ENCODE measurements at places on chromosomes 7 and 10.

DNA sequence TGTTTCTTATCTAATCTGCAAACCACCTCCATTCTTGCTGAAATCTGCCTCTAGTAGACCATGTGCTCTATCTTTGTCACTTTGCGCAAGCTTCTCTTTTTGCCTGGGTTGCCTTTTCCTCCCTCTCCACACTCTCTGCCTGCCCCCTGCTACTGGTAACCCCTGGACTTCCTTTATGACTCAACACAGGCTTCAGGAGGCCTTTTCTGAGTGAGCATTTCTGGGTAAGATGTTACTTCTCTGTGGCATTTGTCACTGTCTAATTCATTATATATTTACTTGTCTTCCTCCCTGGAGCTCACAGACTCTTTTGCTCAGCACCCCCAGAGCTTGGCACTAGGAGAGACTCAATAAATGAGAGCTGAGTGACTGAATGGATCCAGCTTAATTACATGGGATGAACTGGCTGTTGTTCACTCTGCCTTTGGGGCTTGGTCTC lies 8.4 kb downstream of the GOLGA7B start:
- DNase-seq: no peak

DNA sequence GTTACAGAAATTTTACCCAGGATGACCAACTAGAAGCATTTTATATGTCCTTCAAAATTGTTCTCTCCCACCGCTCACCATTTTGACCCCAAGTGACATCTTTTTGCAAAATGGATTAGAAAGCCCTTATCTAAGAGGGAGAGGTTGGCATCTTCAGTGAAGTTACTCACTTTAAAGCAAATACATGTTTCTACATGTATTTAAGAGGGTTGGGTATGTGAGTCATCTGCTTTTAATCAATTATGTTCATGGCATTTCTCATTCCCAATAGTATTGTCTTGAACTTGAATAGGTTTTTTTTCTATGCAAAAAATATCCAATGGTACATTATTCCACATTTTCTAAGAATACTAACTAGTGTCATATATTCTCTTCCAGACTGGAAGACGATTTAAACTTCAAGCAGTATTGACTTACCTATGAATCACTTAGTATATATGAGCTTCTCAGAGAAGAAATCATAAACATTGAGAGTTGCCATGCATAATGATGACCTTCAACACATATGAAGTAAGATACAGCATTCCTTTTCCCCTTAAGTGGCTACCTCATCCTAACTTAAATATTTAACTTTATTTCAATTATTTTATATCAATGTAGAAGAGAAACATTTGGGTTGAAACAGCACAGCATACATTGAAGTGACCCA lies 132.8 kb downstream of the POLR1F start:
- DNase-seq: no peak

GRCh38 chr10:70820976-70821750 lies 5.4 kb downstream of the SGPL1 start:
- DNase-seq: no peak

DNA sequence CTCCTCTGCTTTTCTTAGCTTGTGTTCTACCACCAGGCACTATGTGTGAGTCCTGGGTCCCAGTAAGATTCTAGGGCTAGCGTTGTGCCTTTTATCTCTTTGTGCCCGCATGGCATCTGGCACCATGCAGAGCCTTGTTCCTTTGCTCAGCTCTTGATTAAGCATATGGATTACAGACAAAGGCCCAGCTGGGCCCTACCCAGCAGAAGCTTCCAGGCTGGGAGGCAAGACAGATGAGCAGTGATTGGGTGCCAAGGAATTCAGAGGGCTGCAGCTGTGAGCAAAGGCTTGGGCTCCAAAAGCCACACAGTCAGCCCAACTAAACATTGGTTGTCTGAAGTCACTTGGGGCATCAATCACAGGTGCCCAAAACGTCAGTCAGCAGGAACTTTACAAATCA lies 2.0 kb downstream of the ACSM6 start:
- no peak for DNase-seq

- no peak for DNase-seq
Observed at GRCh38 chr7:112908086-112908485, 117.9 kb upstream of the TMEM168 start.

DNA sequence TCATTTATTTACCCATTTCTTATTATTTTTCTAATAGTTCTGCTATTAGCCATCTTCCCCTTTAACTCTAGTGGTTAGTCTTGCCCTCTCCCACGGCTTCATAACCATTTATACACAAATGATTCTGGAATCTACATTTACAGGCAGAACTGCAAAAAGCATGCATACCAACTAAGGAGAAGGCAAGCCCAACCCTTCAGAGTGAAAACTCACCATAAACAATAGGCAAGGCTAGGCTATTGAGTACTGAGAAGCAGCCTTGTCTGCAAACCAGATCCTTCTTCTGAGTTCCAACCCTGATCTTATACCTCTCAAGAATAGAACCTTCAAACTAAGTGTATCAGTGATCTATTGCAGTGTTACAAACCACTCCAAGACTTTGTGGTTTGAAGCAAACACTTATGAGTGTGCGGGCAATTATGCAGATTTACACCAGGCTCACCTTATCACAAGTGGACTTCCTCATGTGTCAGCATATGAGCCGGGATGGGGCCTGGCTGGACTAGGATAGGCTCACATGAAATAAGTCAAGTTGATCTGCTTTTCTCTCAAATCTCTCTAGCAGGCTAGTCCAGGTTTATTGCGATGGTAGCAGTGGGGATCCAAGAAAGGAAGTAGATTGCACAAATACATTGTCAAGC lies 896.9 kb upstream of the PHF14 start:
- DNase-seq: no peak

- no peak for DNase-seq
Observed at GRCh38 chr7:30197438-30197837, 62.7 kb downstream of the MTURN start.

GRCh38 chr10:127798111-127798510 lies 61.1 kb downstream of the FOXI2 start:
- no peak for DNase-seq

DNA sequence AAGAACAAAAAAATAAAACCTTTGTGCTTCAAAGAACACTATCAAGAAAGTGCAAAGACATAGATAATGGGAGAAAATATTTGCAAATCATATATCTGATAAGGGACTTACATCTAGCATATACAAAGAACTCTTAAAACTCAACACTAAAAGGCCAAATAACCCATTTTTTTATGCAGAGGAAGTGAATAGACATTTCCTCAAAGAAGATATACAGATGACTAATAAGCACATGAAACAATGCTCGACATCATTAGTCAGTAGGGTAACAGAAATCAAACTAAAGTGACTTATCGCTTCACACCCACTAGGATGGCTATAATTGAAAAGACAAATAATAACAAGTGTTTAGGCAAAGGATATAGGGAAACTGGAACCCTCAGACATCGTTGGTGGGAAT lies 78.0 kb downstream of the MALSU1 start:
- DNase-seq: no peak

GRCh38 chr10:121188005-121188404 lies 336.8 kb downstream of the WDR11 start:
- no peak for DNase-seq

DNA sequence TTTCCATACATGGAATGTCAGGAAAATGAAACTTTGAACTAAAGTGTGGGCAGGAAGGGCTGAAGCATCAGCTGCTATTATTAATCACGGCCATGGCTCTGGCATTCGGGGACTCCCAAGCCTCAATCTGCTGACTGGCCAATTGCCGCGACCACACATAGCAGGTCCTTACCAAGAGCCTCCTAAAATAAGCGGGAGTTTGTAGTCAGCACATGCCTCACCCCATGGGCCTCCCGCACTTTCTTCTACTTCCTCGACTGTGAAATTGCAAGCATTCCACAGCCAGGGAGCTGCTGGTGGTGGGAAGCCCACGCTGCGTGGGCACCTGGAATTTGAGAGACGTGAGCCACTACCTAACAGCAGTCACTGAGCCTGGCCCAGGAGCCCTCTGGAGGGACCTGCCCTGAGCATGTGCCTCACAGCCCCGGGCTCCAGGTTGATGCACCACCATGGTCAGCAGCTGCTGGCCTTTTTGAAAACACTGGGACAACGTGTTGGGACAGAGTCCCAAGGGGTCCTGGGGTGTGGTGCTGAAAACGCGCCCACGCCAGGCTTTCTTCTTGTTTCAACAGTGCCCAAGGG lies 211.4 kb downstream of the TNS3 start:
- no peak for DNase-seq

DNA sequence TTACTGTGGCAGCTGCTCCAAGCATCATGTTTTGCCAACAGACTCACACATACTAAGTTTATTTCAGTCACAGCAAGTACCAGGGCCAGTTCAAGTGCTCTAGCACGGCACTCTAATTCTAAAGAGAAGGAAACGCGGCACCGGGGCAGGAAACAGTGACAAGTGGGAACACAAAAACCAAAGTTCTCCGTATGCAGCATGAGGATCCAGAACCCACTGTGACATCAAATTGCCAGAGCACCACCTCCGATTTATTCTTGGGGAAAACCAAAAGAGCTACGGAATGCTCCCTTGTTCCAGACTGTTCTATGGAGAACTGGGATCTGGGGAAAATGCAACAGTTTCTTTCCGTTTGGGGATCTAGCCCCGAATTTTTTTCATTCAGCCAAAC lies 448 bp upstream of the PTER start:
- no peak for DNase-seq

DNA sequence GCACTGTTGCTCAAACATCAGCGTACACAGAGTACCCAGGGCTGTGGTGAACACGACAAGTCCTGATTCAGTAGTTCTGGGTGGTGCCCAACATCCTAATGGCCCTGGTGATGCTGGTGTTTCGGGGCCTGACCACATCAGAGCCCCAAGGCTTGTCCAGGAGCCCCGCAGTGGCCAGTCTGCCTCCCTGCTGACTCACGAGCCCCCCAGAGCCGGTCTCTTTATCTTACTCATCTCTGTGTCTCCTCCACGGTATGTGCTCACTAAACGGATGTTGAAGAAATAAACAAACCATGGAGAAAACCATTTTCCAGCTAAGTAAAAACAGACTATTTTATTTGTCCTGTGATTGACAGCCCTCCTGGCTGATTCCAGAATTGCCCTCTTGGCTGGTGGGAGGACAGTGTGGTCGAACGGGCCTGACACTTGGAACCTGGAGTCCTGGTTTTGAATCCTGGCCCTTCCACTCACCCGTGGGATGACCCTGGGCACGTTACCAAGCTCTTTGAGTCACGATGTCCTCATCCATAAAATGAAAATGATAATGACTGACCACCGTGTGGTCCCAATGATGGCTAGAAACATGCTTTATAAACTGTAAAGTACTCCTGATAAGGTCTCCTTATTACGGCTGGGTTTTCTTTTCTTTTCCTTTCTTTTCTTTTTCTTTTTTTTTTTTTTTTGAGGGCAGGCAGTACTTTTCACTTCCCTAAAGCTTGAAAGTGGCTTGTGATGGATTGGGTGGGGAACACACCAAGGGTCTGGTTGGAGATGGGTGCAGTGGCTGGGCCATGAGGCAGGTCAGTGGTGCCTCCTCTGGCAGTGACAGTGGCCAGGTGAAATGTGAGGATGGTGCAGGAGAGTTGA lies 5.7 kb downstream of the HIP1 start:
- no peak for DNase-seq

GRCh38 chr7:38195804-38196595 lies 18.0 kb downstream of the STARD3NL start:
- no peak for DNase-seq

- DNase-seq: no peak
Observed at GRCh38 chr10:117674646-117675045, 132.1 kb downstream of the EMX2 start.

DNA sequence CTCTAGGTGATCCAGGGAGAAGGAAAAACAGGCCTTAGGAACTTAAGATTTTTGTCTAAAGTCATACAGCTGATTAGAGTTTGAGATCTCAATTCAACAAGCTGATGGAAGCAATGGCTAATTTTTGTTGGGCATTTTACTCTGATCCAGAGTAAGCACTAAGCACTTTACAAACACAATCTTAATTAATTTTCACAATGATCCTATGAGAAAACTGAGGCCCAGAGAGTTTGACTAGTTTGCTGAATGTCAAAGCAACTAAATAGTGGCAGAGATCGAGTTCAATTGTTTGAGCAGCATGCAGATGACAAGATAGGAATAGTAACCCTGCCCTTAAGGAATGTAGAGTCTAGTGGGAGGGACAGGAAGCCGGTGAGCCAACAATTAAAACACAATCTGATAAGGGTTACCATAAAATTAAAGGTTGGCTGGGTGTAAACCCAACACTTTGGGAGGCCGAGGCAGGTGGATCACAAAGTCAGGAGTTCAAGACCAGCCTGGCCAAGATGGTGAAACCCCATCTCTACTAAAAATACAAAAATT lies 13.5 kb upstream of the RPEL1 start:
- no peak for DNase-seq

GRCh38 chr10:48684463-48684791 lies 246 bp upstream of the WDFY4 start:
- no peak for DNase-seq

GRCh38 chr7:5607951-5608656 lies 173.4 kb downstream of the RNF216 start:
- DNase-seq: no peak

- DNase-seq: no peak
Observed at GRCh38 chr10:70935125-70935625, 46.8 kb upstream of the PCBD1 start.

DNA sequence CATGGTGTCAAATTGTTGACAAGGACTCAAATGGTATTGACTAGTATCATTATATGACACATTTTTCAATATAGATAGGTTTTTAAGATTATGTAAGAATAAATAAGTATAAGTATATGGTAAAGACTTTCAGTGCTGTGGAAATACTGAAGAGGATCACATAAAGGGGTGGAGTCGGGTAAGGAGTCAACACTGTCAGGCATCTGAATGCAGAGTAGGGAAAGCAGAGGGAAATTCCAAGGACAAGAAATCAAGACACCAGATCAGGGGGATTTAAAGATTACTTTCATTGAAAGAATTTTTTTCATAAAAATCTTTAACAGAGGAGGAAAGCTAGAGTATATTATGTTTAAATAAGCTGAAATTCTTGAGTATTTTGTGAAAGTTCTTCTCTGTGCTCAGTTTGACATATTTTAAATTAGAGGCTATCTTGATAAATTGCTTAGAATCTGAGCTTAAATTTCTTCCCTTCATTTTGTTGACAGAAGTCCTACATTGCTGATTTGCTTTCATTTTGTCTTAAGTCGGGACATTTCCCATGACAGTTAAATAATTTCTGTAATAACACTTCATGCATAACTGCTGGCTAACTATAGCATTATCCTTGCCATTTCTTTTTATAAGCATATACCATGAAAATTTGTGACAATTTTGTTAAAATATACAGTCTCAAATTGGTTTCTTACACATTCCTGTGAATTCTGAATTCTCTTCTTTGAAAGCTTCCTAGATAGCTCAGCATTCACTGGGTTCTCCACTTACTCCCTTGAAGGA lies 244.3 kb downstream of the PRKG1 start:
- DNase-seq: no peak

DNA sequence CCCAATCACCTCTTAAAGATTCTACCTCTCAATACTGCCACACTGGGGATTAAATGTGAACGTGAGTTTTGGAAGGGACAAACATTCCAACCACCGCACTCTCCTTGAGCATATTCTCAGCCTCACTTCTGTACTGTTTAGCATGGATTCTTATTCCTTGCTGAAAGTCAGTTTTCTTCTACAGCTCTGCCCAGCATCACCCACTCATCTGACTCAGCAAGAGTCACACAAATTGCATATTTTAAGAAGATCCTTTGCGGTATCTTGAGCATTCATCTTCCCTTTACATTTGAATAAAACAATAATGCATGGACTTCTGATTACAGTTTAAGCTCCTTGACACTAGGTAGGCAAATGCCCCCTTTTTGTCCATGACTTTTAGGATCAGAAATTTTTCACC lies 251.6 kb upstream of the MKLN1 start:
- DNase-seq: no peak

Measured in esophagus squamous epithelium (tissue), 5 donors.